ENCODE measurements at places on chromosomes 3 and 15.

- no peak for DNase-seq
Measured at GRCh38 chr3:141240687-141241615, 9.3 kb downstream of the PXYLP1 start.

DNA sequence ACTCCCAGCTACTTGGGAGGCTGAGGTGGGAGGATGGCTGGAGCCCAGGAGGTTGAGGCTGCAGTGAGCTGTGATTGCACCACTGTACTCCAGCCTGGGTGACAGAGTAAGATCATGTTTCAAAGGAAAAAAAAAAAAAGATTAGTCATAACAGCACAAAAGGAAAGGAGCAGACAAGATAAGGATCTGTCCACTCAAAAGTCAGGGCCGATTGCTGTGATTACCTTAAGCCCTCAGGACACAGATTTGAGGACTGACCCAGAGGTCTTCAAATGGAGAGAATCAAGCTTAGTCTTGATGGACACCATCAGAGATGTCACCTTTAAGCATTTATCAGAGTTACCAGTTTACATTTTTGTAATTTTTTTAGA is 23.9 kb upstream of the HEG1 start:
- DNase-seq = no peak

- DNase-seq = no peak
Measured at GRCh38 chr3:13115991-13116390, 42.8 kb upstream of the IQSEC1 start.

GRCh38 chr3:98764472-98764884 is 1.3 kb downstream of the ST3GAL6 start:
- no peak for DNase-seq

DNA sequence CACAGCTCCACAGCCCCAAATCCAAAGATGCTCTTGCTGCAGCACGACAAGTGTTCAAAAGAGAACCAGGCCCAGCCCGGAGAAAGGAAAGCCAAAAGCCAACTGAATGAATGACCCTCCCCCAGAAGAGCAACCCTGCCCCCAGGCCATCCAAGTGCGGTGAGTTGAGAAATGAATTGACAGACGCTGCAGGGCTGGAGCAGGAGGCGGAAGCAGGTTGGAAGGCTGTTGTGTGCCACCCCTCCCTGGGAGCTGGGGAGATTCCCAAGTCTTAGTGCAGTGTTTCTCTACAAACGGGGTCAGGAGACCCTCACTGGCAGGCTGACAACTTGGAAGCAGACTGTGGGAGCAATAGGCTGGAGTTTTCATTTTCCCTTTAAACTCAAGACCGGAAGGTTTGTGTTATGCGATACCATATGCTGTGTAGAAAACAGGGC is 3.5 kb upstream of the SPTBN5 start:
- DNase-seq = no peak

GRCh38 chr15:59998305-59998949 is 5.7 kb upstream of the FOXB1 start:
- DNase-seq = no peak

All from cortex of kidney (tissue), 1 donor.